ENCODE measurements at places on chromosomes 13 and 19.

GRCh38 chr13:76796851-76797250 lies 89.4 kb downstream of the KCTD12 start:
- DNase-seq: no peak

GRCh38 chr13:43185226-43185625 lies 161.8 kb downstream of the DNAJC15 start:
- no peak for DNase-seq

DNA sequence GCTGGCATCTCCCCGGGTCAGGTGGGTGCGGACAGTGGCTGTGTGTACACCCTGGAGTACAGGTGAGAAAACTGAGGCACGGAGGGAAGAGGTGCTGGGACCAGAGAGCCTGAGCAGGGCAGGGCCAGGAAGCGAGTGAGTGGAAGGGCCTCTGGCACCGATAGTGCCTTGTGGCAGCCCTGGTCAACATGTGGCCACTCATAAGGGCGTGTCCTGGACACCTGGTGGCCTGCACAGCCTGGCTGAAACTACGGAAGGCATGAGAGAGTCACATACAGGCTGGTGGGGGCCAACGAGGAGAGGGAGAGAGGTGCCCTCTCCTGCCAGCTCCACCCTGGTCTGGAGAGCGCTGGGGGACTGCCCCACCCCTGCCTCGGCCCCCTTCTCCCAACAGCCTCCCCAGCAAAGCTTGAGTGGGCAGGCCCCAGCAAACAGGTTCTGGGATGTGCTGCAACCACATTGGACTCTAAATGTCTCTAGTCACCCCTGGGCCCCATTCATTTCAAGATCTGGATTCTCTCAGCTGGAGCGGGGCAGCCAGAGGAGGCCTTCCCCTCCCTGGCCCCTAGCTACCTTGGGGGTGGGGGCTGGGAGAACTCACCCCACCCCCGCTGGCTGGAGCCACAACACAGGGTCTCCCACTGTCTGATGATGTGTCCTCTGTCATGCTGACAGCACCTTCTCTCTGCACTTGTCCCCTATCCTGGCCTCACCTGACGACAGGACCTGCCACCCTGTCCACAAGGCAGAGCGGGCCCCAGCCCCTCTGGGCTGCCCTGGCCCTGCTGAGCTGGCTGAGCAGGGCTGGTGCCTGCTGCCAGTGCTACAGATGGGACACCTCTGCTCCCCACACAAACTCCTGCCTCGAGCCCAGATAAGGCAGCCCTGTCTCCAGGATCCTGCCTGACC lies 5.8 kb downstream of the CBARP start:
- DNase-seq: no peak

DNA sequence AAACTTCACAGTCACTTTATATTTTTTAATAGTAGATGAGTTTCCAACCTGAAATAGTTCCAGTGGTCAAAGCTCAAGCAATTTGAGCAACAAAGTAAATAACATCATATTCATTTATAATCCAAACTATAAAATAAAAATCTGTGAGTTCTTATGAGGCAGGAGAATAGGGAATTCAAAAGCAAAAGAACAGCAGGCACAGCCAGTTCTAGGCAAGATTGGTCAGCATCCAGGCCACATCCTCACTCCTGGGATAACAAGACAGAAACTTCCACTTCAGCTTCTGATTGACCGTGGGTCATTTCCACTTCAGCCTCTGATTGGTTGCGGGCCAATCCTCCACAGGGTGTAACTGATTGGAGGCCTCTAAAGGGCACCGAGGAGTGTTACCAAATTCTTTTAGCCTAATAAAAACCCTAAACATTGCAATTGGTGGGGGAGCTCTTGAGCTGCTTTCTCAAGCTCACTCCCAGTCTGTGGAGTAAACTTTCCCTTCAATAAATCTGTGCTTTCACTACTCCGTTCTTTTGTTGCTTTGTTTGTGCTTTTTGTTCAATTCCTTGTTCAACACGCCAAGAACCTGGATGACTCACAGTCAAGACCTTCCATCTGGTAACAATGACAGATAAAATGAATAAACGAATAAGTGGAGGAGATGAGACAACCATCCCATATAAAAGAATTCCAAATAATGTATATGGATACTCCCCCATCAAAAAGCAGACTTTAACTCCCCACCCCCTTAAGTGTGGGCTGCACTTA lies 42.6 kb upstream of the AMER2 start:
- no peak for DNase-seq
